Activated T-cell treated with anti-CD3 and anti-CD28 coated beads, Interleukin-2, amount 50 U/mL, for 72 hours (primary cell): ENCODE measurements at places on chromosomes 16 and 17. TPM values are rescaled to one million over a fixed set of nuclear protein-coding genes. Genes with fewer than 3 reads are reported as not detected.

The FKBP10 gene
- total RNA-seq, result 3.2 TPM

The SLFN11 gene
- total RNA-seq, result 37.1 TPM

The P2RX1 gene
- 1.6 TPM for total RNA-seq

The TMC7 gene
- total RNA-seq, result not detected

The DPEP2 gene
- total RNA-seq, result 11.6 TPM

The CARD14 gene
- not detected for total RNA-seq

The ZNF469 gene
- 0.34 TPM for total RNA-seq

The NTN3 gene
- total RNA-seq, result not detected

The SDR42E1 gene
- total RNA-seq, result 13.0 TPM

The NPIPB9 gene
- total RNA-seq, result 4.1 TPM

The ST6GALNAC1 gene
- total RNA-seq, result 0.44 TPM

- no peak for DNase-seq
Observed at GRCh38 chr16:60027351-60027750, 1293.2 kb upstream of the GOT2 start.

GRCh38 chr16:1729026-1729425, 23.0 kb downstream of the MAPK8IP3 start:
- DNase-seq, result no peak

DNA sequence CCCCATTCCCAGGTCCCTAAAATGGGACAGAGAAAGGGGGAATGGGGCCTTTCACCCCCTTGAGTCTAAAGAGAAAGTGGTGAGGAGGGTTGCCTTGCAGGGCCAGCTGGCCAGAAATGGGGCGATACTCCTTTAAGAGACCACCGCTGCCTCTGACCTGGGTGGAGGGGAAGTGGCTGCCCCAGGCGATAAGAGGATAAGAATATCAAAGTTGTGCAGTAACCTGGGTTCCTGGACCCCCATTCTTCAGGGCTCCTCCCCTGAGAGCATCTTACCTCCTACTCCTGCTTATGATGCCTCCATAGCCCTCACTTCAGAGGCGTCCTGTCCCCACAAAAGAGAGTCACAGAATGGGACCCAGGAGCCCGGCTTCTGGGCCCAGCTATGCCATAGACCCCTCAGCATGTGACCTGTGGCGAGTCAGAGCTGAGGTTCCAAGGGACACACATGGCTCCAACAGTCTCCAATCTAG, 5.2 kb upstream of the TSPOAP1 start:
- DNase-seq, result peak; percentile 47

GRCh38 chr16:81748476-81749198, 30.5 kb upstream of the PLCG2 start:
- DNase-seq, result no peak

GRCh38 chr16:30553393-30553899, 4.7 kb downstream of the ZNF764 start:
- no peak for DNase-seq

- no peak for DNase-seq
Observed at GRCh38 chr16:24822542-24822941, 23.2 kb upstream of the SLC5A11 start.

DNA sequence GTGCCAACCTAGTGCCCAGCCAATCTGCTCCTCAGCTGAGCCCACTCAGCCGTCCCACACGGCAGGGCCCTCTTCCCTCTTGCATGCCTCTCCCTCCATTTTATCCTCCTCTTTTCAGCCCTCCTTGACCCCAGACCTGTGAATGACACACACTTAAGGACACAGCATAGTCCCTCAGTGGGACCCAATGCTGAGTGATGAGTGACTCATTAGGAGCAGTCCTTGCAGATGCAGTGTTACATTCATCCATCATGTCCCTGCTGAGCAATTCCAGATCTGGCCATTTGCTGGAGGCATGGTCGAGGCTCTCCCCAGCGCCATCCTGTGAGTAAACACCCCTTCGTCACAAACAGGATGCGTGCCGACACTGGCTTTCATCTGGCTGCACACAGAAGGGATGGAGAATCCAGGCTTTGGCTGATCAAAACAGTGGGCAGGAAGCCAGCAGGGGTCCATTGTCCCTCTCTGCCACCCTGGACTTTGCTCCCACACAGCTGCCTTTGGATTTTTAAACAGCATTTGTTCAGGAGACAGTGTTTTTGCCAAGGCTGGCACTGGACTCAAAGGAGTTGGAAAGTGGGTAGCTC, 122.6 kb downstream of the AXIN2 start:
- no peak for DNase-seq

DNA sequence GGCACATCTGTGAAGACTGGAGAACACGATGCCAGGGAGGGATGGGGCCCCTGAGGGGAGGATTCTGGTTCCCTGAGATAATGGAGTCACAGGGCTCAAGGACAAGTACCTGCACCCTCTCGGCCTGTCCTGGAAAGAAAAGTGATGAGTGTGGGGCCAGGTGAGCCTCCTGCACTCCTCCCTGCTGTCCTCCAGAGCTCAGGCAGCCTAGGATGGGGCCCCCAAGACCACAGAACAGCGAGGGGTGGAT, 101.3 kb upstream of the TNRC6C start:
- no peak for DNase-seq

DNA sequence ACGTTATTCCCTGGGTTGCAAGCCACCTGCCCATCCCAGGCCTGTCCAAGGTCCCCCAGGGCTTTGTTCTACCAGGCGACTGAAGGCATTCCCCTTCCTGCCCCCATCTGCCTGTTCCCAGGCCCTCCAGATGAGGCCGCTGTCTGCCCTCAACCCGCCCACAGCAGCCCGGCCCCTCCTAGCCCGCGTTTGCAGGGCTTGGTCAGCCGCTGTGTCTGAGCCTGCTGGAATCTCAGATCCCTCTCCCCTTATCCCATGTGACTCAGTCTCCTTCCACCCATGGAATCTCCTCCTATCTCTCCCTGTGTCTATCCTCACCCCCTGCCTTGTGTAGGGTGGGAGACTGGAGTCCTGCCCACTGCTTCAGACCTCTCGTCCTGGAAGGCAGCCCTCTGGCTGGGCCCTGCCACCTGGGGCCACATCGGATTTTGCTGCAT, 186.0 kb upstream of the TNRC6C start:
- peak; percentile 77 for DNase-seq

DNA sequence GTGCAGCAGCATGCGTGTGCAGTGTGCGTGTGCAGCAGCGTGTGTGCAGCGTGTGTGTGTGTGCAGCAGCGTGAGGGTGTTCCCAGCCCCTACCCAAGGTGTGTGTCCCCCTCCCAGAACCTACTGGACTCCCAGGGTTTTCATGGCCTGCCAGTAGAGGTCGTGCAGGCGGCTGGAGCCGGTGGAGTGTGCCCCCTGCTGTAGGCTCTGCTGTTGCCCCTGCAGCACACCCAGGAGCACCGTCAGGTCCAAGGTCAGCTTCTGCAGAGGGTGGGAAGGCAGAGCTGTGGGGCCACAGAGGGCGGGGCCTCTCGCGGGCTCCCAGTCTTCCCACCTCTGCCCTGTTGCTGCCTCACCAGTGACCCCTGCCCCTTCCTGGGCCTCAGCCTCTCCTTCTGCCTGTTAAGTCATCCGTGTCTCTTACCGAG, 14.9 kb downstream of the MYBBP1A start:
- DNase-seq, result no peak

GRCh38 chr17:73493956-73494926, 150.0 kb downstream of the SDK2 start:
- no peak for DNase-seq

GRCh38 chr17:64085650-64086005, 44.3 kb downstream of the ERN1 start:
- no peak for DNase-seq

DNA sequence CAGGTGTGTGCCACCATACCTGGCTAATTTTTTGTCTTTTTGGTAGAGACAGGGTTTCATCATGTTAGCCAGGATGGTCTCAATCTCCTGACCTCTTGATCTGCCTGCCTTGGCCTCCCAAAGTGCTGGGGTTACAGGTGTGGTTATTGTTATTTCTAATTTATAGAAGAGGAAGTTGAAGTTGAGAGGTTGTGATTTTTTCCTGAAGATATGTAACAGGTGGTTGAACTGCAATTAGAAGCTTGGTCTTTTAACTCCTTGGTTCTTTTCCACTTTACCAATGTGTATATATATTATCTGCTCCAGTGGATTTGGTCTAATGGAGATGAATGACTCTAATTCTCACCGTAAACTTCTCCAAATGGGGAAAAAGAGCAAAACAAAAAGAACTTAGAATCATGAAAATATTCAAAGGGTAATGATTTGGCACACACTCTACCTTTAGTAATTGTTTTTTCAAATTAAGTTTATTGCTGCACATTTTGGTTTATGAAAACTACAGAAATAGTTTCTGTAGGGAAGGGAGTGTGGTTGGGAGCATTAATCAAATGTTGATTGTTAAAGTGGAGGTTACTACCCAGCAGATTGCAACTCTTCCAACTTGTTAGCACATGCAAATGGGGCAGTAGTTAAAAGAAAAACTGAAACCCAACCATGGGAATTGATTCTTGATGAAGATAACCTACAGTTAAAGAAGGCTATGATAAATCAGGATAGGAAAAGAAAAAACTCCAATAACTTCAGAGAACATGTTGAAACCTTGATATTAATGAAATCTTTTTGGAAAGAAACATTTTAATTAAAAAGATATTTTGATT, 1.8 kb upstream of the KRT10 start:
- no peak for DNase-seq

GRCh38 chr17:74759243-74759801, 10.9 kb downstream of the NHERF1 start:
- DNase-seq, result peak; percentile 56

- no peak for DNase-seq
Observed at GRCh38 chr17:68400404-68400735, 56.9 kb downstream of the WIPI1 start.

GRCh38 chr17:42312285-42313130, 24.2 kb downstream of the STAT5A start:
- DNase-seq, result peak; percentile 87

DNA sequence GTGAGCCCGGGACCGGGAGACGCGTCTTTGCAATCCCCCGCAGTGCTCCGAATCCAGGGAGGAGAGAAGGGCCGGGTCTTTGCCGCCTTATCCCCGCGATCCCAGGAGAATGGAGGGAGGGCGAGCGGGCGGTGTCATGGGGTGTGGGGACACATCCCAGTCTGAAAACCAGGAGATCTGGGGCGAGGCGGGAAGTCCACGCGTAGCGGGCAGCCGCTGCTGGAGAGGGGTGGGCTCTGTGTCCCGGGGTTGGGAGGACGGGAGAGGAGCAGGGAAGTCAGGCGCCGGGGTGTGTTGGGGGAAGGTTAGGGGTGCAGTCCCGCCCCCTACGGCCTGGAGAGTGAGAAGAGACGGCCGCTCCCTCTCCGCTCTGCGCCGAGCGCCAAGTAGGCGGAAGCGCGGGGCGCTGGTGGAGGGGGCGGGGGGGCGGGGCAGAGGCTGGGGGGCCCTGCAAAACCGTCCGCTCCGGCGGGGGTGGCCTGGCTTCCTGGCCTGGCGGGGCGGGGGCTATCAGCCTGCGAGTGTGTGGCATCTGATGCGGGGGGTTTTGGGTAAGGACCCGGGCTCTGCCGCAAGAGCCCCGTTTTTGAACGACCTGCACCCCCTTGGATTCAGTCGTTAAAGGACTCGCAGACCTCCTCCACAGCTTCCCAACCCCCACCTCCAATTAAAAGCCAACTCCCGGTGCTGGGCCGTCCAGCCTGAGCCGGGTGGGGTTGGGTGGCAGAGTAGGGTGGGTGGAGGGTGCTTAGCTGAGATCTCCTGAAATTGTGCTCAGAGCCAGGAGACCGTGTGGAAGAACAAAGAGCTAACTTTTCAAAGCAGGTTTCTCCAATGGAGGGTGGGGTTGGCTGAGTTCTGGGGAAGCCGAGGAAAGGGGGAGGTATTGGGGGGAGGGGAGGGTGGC, 654 bp downstream of the LASP1 start:
- DNase-seq, result peak; percentile 85

DNA sequence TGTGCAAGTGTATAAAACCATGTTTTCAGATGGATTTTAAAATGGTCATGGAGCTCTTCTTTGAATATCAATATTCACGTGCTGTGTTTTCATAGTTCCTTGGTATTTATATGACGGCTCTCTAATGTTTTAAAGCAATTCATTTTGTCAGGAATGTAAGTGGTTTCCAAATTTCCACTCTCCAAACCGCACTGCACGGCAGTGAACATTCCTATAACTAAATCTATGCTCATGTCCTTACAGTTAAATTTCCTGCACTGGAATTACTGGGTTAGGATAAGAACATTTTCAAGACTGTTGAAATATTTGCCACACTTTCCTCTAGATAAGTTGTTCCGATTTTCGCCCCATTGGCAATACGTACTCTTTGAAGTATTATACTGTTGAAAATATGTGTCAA, 398.9 kb downstream of the PMP22 start:
- no peak for DNase-seq

DNA sequence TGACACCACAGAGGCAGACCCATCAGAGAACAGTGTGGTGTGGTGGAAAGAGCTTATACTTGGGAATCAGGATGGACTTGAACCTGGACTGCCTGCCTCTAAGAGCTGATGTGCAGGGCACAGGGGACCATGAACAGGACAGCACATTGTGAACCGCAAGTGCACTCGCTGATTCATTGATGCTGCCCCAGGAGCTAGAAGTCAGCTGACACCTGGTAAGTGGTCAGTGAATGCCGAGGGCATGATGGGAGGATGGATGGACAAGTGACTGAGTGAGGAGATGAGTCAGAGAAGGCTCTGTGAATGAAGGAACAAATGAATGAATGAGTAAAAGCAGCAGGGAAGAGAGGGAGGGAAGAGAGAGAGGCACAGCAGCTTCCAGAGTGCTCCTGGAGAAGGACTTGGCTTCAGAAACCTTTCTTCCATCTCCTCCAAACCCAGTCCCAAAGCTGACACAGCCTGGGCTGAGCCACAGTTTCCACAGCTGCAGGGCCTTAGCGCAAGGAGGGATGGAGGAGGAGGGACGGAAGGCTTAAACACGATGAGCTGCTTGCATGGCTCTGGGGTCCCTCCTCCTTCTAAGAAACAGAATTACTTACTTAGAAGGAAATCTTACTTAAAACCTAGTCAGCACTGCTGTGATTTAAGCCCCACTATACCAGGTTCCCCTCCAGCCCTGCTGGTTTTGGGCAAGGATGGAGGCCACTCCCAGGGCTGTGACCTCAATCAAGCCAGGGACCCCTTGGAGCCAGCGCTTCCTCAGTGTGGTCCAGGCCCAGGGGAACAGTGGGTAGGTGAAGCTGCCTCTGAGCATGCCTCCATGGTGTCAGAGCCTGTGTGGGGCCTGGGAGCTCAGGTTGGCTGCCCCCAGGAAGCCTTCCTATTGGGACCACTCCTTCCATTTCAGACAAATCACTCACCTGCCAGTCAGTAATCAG, 184.6 kb downstream of the TMEM132E start:
- no peak for DNase-seq

- DNase-seq, result no peak
Observed at GRCh38 chr17:69058165-69058564, 2.6 kb downstream of the ABCA9 start.

DNA sequence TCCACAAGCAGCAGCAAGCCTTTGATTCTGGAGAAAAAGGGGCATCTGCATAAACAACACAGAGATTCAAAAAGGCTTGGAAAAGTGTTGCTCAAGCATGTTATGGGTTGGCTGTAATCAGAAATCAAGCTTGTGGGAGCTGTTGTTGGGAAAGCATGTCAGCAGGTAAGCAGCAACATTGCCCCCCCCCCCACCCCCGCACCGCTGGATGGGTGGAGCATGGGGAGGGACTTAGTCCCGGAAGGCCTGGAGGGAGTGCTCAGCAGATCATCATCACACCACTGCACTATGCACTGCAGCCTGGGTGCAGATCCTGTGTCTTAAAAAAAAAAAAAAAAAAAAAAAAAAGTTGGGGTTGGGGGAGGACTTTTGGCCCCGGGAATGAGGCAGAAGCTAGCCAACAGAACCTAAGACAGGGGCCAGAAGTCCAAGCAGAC, 16.8 kb upstream of the AKAP1 start:
- no peak for DNase-seq
